ENCODE measurements at places on chromosomes 6 and 20.

DNA sequence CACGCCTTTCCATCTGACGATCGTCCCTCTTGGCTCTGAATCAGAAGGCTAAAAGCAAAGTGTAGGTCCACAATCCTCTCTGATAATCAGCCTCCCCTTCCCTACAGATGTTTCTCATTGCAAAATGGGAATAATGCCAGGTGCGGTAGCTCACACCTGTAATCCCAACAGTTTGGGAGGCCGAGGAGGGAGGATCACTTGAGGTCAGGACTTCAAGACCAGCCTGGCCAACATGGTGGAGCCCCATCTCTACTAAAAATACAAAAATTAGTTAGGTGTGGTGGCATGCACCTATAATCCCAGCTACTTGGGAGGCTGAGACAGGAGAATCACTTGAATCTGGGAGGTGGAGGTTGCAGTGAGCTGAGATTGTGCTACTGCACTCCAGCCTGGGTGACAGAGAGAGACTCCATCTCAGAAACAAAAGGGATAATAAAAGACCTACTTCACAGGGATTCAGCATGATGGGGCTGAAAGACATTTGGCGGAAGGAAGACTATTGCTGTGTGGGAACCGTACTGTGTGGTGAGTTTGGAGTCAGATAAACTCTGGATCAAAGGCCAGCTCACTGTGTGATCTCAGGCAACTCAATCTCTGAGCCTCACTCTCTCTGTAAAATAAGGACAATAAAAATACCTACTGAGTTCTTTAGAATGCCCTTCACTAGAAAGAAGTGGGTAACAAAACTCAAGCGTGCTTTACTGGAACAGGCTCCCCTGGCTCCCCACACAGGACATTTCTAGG lies 15.9 kb upstream of the SLC9A8 start:
- no peak for DNase-seq

DNA sequence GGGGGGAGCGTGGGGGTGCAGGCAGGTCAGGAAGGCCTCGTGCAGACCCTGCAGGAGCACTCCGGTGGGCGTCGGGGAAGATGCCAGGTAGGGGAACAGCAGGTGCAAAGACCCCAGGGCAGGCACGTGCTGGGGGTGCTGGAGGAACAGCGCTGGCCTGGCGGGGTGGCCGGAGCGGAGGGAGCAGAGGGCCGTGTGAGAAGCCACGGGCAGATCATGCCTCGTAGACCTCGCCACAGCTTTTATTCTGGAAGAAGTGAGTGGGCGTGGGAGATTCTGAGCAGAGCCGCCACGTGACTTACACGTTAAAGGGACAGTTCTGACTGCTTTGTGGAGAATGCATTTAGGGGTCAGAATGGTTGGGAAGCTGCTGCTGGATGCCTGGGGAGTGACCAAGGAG lies 9.3 kb downstream of the NTSR1 start:
- DNase-seq = no peak

DNA sequence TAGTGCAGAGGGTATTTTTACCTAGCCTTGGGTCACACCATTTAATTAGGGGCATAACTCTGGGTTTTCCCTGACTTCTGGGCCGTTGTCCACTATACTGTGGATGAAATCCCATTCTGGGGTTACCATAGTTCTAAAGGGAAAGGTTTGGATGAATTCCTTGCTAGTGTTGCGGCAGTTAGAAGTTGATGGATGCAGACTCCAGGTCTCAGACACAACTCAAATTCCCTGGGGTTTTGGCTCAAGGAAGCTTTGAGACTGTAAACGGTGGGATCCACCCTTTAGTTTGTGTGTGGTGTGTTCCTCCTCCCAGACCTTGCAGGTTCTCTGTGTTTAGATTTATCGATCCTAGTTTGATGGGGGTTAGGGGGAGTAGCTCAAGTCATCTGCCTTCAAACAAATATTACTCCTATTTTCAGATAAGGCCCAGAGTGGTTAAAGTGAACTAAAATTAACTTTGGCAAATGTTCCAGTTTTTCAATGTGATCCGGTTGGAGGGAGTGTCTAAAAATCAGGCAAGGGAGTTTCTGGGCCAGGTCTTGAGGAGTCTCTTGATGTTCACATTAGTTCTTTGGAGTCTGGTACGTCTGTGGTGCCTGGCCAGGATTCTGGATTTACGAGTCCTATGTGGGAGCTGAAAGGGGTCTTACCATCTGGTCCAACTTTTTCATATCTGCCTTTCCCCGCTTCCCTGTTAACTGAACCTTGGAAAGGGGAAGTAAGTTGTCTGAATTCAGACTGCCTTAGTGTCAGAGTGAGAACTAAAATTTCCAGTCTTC lies 1.5 kb downstream of the RALY start:
- no peak for DNase-seq

DNA sequence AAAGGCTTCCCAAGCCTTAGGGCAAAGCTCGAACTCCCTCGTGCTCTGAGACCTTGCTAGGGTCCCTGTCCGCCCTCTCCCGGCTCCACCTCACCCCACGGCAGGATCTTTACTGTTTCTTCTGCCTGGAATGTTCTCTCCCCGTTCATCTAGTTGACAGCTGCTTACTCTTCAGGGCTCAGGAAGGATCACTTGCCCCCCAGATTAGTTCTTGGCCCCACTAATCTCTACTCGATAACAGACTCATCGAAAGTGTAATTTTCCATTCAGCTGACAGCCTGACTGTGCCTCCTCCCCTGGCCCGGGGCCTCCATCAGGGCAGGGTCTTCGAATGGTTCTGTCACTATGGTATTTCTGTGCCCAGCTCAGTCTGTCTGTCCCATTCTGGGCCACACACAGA lies 3.1 kb downstream of the MAP1LC3A start:
- no peak for DNase-seq

GRCh38 chr20:15380770-15381169 lies 1043.4 kb upstream of the FLRT3 start:
- DNase-seq = no peak

DNA sequence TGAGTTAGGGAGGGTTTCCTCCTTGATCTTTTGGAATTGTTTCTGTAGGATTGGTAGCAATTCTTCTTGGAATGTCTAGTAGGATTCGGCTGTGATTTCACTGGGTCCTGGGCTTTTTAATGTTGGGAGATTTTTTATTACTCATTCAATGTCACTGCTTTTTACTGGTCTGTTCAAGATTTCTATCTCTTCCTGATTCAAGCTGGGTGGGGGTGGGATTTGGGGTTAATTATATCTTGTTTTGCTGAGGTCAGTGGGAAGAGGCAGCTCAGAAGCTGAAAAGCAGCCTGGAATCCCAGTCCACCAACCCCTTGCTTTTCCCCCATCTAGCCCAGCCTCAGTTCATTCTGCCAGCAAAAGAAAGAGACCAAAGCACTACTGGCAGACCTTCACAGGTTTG lies 39.6 kb downstream of the SUMO4 start:
- DNase-seq = no peak

DNA sequence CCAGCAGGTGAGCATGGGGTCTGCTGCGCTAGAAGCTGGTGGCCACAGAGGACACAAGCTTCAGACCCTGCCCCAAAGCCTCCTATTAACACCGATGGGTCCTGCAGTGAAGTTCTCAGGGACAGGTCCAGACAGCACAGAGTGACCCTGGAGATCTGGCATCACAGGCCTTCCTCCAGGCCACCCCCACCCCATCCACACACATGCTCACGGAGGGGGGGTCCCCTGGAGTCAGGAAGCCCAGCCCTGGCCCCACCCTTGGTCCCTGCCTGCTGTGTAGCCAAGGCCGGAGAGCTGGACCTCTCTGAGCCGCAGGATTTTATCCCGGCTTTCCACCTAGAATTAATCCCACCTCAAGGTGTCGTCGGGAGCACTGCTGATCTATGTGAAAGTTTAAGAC lies 167.3 kb downstream of the TAF4 start:
- no peak for DNase-seq

DNA sequence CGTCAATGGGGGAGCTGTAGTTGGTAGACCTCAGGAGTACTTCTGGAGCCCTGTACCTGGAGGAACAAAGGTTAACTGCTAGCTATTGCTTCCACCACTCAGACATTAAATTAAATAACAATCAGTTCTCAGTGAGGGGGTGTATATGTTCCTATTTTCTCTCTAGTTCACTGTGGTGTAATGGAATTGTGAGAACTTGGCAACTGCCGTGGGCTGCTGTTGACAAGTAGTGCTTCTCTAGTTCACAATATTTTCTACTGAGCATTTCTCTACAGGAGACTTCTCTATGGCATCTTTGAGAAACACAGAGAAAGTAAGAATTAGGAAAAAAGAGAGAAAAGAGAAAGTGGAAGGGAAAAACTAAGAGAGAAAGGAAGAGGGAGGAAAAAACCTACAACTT lies 23.4 kb upstream of the GSTA4 start:
- no peak for DNase-seq
